ENCODE measurements at places on chromosomes 16 and 17.

DNA sequence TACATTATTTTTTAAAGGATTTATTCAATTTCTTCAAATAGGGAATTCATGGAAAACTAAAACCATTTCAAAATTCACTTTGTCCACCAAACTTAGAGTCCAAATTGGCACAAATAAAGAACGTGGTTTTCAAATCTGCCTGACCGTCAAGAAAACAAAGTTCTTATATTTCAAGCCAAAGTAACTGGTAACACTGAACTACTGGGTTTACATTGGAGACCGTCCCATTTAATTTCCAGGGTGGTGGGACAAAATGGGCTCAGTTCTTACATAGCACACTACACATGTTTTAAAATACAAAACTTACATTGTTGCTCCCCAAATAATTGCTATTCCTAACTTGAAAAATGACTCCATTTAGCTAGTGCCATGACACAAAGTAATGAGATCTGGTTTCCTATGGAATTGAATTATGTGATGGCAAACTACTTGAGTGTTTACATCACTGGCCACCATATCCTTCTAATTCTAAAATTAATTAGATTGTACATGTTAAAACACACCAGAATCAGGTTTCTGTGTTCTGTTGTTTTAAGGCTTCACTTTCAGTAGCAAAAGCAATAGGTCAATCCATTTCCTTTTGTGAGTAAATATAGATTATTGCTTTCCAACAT is 6.5 kb downstream of the PSME3IP1 start:
- no peak for DNase-seq

DNA sequence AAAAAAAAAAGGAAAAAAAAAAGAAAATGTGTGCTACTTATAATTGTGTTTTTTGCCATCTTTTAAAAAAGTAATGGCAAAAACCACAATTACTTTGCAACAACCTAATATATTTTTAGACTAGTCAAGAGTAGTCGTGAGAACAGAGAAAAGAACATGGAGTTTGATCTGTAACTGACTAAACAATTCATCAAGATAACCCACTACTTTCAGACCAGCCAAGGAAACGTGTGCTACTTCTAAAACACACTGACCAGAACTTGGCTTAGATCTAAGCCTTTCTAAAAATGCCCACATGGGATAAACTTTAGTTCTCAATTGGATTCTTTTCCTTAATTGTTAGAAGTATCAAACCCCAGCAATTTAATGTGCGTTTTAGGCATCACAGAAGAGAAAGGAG is 616 bp downstream of the PECAM1 start:
- DNase-seq, result no peak

DNA sequence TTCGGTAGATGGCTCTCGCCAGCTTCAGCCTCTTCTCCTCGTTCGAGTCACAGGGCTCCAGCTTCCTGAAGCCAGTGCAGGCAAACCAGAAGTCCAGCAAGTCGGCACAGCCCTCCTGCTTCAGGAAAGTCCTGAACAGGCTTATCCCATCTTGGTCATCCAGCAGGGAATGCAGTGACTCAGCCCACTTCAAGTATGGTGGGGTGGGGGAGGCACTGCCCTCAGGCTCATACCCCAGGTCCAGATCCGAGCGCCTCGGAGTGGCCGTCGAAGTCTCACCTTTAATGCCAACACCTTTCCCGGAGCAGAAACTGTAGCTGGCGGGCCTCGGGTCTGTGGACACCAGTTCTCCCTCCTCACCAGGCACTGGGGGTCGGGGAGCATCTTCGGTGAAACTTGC is 5.9 kb downstream of the AXIN1 start:
- no peak for DNase-seq

GRCh38 chr16:79172976-79173500 is 427.5 kb downstream of the MAF start:
- no peak for DNase-seq
